ENCODE measurements at places on chromosomes 3 and 15.

DNA sequence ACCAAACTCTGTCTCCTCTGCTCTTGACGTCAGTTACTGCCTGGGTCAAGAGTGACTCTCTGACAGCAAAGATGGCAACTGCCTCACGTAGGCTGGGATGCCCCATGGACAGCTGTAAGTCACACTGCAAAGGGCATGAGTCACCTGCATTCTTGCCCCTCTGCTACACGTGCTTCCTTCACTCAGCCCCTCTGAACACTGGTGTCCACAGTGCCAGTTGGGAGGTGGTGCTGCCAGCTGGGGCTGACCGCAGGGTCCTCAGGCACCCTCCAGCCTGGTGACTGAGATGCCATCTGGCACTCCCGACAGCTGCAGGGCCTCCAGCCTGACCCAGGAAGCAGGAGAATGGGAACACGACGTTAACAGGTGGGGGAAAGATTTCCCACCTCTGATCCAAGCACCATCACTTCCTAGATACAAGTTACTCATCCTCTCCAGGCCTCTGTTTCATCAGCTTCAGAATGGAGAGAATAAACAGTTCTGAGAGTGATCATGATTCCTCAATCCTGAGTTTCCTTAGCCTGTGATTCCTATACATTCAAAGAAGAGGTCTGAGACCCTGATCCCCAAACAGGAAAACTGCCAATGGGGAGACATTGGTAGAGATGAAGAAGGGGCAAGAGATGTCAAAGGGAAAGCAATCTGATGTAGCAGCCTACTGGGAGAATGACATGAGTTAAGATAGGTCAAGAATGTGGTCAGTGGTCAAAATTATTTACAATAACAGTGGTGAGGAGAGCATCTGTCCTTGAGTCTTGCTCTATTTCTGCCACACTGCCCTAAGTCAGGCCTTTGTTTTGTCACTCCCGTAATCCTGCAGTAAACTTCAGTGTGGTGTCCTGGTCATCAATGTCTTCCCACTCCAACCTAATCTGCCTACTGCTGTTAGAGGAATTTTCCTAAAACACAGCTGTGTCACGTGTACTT lies 86.1 kb upstream of the BCL6 start:
- no peak for DNase-seq

- no peak for DNase-seq
These were observed 16.3 kb downstream of the ZNF385D start for GRCh38 chr3:21734746-21735145.

DNA sequence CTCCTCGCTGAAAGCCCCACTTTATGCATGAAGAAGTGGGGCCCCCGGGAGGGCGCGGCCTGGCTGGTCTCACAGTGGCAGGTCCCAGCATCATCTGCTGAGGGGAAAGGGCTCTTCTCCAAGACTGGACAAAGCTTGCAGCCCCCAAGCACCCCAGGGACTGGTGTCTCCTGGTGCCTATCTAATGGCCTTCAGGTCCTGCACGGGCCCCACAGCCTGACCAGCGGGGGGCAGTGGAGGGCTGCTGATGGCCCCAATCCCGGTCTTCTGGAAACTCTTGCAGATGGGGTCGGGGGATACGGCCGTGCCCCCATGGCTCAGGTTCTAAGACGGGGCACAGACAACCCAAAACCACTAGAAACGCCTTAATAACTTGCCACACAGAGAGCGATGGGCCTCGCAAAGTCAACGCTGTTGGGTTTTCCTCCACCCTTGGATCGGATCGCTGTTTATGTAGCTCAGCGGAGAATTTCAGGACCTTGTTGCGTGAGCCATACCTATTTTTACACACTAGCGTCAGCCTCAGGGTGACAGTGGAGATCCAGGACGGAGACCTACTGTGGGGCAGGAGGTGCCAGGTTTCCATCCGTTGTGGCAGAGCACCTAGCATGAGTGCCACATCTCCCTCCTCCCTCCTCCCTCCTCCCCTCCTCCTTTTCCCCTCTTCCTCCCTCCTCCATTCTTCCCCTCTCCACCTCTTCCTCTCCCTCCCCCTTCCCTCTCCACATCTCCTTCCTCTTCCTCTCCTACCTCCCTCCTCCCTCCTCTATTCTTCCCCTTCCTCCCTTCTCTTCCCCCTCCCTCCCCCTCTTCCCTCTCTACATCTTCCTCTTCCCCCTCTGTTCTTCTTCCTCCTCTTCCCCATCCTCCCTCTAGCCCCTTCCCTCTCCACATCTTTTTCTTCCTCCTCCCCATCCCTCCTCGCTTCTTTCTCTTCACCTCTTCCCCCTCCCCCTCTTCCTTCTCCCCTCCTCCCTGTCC lies 79.3 kb upstream of the ALDH1L1 start:
- DNase-seq: no peak

DNA sequence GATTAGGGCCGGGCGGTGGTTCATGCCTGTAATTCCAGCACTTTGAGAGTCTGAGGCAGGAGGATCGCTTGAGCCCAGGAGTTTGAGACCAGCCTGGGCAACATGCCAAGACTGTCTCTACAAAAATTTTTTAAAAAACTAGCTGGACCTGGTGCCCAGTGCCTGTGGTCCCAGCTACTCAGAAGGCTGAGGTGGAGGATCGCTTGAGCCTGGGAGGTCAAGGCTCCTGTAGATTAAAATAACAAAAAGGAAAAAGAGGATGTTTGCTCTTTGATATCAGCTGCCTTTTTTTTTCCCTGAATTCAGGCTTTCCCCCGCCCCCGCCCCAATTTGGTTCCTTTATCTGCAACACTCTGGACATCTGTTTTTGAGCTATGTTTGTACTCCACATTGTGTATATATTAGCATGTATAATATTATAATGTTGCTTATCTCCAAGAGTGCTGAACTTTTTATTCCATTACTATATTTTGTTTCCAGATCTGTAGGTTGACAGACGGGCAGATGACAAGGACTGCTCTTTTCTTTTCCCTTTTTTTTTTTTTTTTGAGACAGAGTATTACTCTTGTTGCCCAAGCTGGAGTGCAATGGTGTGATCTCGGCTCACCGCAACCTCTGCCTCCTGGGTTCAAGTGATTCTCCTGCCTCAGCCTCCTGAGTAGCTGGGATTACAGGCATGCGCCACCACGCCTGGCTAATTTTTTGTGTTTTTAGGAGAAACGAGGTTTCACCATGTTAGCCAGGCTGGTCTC lies 4.6 kb downstream of the SNAP23 start:
- DNase-seq: no peak

DNA sequence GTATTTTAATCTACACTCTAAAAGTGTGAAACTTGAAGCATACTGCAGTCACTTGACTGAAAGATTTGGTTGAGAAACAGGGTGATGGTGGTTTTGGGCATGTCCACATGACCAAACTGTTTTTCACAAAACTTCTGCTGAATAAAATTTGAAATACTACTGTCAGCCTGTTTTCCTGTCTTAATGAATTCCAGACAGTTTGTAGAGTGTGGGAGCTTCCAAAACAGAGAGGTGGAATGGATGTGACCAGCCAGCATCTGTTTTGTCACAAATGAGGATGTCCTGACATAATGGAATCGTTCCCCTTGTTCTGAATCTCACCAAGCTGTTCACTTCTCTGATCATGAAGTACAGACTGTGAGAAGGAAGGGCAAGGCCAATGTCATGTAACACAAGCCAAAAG lies 11.8 kb downstream of the MITF start:
- DNase-seq: no peak

GRCh38 chr3:195102609-195103467 lies 168.1 kb downstream of the XXYLT1 start:
- peak; percentile 88 for DNase-seq

DNA sequence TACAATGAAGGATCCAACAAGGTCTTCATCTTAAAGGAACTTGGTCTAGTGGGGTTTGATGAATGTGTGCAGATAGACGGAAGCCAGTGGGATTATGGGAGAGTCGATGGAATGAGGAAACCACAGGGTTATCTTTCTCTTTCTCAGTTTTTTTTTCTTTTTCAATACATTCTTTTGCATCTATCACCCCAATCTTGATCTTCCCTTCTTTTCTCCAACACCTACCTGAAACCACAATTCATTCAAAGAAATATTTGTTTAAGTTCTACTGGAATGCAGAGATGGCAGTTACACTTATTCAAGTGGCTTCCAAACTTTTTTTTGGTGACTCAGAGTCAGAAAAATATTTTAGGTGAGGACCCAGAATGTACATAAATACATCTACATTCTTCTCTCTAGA lies 1.7 kb downstream of the TMEM212 start:
- no peak for DNase-seq

GRCh38 chr15:92326236-92326635 lies 67.4 kb upstream of the ST8SIA2 start:
- no peak for DNase-seq

GRCh38 chr3:29711255-29711771 lies 430.4 kb downstream of the RBMS3 start:
- no peak for DNase-seq

DNA sequence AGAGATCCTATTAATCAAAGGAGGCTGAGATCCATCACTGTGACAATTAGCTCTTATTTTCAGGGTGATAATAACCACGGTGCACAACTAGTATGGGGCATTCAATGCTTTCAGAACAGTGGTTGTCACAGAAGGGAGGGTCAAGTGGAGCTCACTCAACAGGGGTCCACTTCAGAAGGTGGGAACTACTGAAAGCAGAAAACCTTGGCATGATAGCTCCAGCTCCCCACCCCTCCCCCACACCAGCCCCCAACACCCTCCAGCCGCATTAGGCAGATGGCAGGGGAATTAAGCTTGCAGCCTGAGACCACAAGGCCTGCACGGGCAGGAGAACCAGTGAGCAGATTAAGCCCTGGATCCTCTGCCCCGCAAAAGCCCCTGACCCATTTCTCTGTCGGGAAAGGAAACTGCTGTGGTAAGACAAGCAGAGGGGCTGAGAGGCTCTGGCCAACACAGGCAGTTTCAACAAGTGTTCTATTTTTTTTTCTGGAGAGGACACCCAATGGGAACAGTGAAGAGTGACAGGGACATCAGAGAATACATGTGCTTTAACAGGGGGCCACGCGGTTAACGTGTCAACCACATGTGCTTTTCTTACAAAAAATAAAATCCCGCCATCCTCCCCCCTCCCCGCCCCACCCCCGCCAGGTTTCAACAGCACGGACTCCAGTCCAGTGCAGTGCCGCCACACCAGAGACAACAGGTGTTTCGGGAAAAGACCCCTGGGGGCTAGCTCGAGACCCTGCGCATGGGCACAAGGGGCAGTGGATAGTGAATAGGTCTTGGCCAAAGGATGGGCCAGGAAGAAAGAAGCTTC lies 997 bp downstream of the FYCO1 start:
- DNase-seq: no peak

DNA sequence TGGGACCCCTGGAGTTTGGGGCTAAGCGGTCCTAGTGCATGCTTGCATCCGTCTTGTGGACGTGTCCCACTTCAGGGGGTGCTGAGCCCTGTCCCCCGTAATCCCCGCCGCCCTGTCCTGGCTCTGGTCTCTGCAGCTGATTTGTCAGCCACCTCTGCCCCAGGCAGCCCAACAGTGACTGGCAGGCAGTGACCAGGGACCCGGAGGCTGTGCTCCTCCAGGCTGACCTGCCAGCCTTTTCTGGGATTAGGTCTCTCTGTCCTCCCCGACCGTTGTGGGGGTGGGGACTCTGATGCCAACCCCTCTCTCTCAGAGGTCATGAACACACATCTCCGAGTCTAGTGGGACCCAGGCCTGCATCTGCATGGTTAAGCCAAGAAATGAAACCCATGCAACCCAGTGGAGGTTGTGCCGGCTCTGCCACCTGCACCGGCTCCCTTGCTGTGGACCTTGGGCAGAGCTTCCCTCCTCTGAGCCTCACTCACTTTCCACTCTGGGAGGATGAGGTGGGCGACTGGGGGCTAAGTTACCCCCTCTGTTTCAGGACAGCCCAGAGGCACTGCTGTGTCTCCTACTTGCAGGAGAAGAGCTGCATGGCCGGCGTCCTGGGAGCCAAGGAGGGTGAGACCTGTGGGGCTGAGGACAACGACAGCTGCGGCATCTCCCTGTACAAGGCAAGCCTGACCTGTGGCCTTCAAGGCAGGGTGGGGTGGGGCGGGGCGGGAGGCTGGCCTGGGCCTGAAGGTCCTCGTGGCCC lies 60.2 kb downstream of the FBLN2 start:
- no peak for DNase-seq

- DNase-seq: no peak
These were observed 218.1 kb downstream of the CLSTN2 start for GRCh38 chr3:140152851-140153639.

GRCh38 chr3:25349828-25350724 lies 78.0 kb upstream of the RARB start:
- DNase-seq: no peak

DNA sequence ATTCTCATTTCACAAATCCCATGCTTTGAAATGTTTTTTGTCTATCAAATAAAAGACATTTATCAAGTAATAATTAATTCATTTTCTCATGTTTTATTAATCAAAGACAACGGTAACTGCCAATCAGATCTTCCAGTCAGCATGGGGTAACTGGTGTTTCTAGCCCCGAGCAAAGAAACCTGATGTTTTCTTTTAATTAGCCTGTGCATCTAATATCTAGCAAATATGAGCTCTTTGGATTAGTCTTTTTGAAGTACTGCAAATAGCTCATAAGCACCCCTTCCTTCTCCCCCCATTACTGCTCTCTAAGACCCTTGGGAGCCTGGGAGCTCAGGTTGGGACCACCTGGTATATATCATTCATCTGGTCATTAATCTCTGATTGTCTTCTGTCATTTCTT lies 43.1 kb upstream of the SRGAP3 start:
- DNase-seq: no peak

All from AG04449 (cell line).